ENCODE measurements at places on chromosomes 16 and 17.

DNA sequence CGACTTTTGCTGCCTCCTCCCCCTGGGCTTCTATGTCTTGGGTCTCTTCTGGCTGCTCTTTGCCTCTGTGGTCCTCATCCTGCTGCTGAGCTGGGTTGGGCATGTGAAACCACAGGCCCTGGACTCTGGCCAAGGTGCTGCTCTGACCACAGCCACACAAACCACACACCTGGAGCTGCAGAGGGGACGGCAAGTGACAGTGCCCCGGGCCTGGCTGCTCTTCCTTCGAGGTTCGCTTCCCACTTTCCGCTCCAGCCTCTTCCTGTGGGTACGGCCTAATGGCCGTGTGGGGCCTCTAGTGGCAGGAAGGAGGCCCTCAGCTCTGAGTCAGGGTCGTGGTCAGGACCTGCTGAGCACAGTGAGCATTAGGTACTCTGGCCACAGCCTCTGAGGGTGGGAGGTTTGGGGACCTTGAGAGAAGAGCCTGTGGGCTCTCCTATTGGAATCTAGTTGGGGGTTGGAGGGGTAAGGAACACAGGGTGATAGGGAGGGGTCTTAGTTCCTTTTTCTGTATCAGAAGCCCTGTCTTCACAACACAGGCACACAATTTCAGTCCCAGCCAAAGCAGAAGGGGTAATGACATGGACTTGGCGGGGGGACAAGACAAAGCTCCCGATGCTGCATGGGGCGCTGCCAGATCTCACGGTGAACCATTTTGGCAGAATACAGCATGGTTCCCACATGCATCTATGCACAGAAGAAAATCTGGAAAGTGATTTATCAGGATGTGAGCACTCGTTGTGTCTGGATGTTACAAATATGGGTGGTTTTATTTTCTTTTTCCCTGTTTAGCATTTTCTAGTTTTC, 2.3 kb downstream of the GP1BA start:
- peak; percentile 63 for DNase-seq

DNA sequence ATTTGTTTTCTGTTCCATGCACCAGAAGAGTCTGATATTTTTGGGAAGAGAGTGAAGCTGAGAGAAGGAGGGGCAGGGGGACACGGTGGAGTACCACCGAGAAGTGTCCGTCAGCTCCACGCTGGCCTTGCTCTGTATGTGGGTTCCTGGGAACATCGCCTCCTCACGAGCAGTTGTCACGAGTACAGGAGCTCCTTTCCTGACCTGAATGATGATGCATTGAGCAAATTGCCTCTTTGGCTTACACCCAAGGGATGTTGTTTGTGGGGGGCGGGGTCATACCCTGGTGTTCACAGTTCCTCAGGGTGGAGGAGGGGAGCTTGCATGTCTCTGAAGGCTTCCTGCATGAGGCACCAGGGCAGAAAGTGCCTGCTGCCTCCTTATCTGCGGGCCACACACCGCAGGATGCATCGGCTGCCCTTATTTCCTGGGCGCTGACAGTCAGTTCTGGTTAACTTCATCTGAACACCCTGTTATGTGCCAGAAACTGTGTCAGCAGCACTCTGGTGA, 36.2 kb downstream of the RGS9 start:
- DNase-seq: peak; percentile 2

GRCh38 chr16:52976539-52977167, 76.0 kb downstream of the CHD9NB start:
- peak; percentile 24 for DNase-seq

DNA sequence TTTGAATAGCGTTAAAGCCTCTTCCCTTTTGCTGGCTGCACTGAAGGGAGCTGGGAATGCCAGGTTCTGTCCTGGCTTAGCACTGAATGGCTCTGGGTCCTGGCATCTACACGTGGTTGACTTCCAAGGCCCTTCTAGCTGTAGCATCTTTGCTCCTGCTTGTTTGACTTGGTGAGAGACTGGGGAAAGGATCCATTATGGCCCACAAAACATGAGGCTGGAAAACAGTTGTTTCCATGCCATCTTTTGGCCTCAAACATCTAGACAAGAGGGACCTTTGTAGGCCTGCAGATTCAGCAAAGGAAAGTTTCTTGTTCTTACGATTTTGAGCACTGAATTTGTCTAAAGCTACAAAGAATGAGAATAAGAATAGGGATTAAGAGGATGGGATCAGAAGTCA, 32.5 kb downstream of the EPN2 start:
- no peak for DNase-seq

GRCh38 chr16:49727611-49728010, 128.3 kb downstream of the ZNF423 start:
- DNase-seq: no peak

DNA sequence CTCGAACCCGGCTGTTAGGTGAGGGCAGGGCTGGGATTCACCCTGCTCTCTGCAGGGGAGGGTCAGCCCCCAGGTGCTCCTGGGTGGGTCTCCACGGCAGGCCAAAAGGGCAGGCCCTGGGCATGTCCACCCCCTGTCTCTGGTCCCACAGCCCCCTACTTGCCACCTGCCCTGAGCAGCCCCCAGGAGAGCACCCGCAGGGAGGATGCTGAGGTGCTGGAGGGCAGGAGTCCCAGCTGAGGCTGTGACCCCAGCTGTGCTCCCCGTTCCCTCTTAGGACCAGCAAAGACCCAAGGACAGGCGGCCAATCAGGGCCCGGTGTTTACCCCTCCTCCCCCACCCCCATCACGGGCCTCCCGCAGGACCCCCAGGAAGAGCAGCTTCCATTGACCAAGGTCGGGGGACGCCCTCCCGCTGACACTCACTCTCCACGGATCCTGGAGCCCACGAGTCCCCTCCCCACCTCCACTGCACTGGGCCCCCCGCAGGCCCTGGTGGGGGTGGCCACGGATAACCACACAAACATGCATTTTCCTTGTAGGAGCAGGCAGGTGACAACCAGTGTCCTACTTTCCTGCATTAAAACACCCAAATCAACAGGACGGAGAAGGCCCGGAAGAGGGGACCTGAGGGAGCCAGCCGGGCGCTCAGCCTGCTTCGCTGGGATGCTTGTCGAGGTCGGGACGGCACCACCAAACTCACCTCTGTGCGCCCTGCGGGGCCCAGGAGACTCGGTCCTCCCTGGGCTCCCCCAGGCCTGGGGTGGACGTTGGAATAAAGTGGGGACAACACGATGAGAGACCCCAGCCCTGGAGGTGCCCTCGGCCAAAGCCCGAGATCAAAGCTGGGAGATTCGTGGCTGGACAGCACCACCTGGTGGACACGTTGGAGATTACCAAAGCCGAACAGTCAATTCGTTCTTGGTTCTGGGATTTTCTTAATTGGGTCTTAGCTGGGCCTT, 22.5 kb upstream of the ENPP7 start:
- peak; percentile 24 for DNase-seq

DNA sequence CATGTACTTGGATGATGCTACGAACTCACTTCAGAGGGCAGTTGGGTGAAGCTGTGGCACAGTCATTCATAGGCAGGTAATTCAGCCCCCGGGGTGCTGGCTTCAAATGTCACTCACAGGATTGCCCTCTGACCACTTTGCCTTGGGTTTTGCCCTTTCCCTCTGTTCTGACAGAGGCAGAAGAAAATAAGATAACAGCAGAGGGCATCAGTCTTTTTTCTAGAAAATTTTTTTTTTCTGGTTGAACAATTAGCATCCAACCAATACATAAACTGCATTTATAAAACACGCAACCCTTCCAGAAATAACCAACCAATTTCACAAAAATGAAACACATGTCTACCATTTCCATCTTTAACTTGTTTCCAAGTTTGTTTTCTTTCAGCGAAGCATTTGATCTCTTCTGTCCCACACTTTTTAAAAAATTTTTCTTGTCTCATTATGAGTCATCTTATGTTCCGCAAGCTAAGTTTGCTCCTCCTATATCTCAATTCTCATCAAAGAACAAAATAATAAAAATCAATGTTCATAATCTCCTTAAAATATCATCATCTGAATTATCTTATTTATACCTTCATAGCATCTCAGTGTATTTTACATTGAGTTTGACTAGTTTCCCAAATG, 15.6 kb downstream of the NACA2 start:
- no peak for DNase-seq

GRCh38 chr17:27980043-27980442, 62.4 kb upstream of the NLK start:
- DNase-seq: no peak

DNA sequence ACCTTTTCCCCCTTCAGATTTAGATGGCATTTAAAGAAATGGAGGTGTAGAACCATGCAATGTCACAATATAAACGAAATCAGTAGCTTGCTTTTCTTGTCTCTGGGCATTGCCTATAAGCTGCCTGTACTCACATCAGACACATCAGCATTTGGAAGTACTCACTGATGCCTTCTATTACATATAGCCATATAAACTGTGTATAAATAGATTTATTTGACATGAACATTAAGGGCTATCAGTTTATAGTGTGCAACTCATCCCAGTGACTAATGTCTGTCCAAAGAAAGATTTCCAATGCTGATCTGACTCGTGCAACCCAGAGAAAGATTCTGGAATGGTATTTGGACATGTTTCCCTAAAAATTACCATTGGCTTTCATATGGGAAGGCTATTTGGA, 417.9 kb upstream of the MAF start:
- DNase-seq: no peak

DNA sequence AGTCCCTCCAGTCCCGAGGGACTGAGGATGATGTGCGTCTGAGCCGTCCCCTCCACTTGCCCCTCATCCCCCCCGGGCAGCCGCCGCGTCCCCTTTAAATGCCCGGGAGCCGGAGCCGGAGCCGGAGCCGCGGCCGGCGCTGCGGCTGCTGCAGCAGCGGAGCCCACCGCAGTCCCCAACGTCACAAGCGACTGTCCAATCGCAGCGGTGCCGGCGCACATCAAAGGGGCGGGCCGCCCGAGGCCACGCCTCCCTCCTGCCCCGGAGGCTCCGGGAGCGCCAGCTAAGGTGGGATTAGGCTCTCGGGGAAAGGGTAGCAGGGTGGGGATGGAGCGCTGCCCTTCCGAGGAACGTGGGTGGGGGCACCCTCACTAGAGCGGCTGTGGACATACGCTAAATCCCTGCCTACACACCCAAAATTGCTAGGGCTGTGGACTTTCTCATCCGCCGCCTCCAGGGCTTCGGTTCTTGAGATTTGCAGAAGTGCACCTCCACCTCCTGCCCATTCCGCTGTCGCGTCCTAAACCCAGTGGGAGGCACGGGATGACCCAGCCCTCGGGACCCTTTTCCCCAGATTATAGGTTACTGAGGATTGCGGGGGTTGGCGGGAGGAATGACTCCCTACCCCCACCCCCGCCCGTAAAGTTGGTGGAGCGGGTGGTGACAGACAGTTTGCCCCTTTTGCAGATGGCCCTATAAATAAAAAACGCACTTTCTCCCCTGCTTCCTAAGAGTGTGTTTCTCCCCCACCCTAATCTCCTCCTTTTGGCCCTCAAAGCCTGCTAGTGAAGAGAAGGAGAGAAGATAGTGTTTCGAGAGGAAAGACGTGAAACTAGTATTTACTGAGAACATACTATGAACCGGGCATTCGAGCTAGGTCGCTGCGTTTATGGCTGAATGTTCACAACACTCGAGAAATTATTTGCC, at the start of gene PHOSPHO1:
TSS of gene PHOSPHO1 (minus strand) at position 152 of the 927 bp plus-strand sequence. CDS start 4,096 bp downstream, outside the sequence.
- DNase-seq: peak; percentile 76

DNA sequence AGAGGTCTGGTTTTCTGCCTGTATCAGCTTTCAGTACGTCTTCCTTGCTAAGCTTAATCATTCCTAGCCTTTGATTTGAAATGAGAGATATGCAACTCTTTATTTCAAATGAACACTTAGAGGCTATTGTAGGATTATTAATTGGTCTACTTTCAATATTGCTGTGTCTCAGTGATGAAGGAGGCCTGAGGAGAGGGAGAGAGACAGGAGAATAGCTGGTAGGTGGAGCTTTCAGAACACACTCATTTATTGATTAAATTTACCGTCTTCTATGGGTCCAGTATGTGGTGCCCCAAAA, 187.0 kb downstream of the BCAS3 start:
- DNase-seq: no peak

DNA sequence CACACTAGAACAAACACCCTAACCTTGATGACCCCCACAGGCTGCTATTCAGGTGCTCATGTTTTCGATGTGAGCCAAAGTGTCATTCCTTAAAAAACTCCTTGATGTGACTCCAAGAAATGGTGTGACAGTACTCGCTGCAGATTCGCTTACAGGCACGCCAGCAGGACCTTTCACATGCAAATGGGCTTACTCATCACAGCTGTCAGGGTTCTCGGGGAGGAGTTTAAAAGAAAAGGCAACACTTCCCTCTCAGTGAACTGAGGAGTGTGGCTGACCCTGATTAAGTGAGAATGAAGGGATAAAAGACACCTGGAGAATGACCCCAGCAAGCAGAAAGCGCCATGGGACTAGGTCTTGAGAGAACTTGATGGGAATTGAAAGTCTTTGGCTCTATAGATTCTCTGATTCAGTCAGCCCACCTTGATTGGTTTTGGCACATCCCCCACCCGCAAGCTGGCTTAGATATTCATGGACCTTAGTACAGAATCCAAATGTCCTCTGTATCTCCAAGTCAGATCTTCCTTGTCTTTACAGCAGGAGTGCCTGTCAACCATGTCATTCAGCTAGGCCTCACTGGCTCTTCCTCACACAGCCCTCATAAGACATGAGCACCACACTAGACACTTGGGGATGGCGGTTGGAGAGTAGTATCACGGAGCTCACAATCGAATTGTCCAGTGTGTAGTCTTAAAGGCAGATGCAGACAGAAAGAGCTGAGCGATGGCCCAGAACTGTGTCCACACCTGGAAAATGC, 82.6 kb downstream of the HIC1 start:
- peak; percentile 82 for DNase-seq

- DNase-seq: no peak
These were observed 21.0 kb upstream of the PHB1 start for GRCh38 chr17:49435671-49436029.

DNA sequence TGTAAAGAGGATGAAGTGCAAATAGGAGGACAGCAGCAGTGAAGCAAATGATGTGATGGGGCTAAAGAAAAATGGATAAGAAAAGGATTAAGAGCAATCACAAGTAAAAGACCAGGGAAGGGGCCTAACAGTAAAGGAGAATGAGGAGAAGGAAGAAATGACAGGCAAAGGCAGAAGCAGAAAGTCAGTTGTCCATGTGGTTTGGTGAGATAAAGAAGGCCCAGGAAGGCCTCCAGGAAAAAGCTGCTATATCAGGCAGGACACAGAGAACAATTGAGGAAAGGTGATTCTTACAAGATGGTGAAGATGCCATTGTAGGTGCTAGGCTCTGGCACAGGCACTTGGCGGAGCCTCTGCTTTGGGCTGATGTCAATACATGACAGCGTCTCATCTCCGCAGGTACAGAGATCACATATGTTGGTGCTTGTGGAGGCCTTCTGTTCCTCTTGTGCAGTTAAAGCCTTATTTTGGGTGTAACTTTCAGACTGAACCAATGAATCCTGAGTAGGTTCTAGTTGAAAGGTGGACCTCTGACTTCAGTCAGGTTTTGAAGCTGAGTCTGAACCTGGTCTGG, 18.1 kb downstream of the RDM1 start:
- DNase-seq: no peak

DNA sequence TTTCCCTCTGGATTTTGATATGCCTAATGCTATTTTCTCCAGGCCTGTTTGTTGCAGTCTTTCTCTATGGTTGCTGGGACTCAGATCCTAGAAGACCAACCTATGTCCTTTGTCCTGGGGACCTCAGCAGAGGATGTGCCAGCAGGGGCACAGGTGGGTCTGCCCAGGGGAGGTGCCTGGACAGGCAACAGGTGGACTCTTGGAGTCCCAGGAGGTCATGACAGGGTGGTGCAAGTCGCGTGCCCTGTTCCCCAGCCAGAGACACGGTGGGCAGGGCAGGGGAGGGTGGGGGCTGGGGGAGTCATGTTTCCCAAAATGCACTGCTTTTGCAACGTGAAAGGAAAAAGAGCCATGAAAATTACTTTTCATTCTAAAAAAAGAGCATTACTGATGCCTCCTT, 26.3 kb upstream of the PLLP start:
- no peak for DNase-seq

- no peak for DNase-seq
These were observed 27.9 kb downstream of the SREBF1 start for GRCh38 chr17:17808706-17809432.

All from inflammatory macrophage treated with lipopolysaccharide for 4 hours (primary cell).